ENCODE measurements at places on chromosomes 6 and 20.

GRCh38 chr6:49937017-49937416 lies 26.9 kb downstream of the DEFB114 start:
- no peak for DNase-seq

- DNase-seq, result no peak
Measured at GRCh38 chr6:124546601-124547000, 415.6 kb upstream of the RNF217 start.

DNA sequence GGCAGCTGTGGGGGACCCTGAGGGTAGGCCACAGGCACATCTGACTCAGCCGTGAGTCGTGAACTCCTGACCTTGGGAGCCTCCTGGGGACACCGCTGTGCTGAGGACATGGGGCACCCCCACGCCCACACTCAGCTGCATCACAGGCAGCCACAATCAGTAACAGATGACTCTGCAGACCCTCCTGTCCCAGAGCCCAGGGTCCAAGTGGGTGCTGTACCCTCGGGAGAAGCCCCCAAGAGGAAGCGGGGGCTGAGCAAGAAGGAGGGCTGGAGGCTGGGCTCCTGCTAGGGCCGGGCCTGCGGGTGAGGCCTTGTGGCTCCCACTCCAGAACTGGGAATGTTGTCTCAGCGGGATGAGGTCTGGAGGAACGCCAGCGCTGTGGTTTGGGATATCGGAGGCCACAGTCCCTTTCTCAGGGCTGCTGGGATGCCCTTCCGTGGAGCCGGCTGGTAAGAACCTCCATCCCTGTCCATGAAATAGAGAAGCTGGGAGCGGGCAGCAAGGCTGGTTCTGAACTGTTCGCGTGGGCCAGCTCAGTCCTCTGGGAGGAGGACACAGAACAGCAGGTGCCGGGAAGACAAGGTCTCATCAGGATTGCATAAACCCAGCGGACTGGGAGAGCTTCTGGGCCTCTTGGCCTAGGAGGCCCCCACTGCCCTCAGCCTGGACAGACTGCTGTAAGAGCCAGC lies 3.1 kb upstream of the LAMA5 start:
- DNase-seq, result no peak

DNA sequence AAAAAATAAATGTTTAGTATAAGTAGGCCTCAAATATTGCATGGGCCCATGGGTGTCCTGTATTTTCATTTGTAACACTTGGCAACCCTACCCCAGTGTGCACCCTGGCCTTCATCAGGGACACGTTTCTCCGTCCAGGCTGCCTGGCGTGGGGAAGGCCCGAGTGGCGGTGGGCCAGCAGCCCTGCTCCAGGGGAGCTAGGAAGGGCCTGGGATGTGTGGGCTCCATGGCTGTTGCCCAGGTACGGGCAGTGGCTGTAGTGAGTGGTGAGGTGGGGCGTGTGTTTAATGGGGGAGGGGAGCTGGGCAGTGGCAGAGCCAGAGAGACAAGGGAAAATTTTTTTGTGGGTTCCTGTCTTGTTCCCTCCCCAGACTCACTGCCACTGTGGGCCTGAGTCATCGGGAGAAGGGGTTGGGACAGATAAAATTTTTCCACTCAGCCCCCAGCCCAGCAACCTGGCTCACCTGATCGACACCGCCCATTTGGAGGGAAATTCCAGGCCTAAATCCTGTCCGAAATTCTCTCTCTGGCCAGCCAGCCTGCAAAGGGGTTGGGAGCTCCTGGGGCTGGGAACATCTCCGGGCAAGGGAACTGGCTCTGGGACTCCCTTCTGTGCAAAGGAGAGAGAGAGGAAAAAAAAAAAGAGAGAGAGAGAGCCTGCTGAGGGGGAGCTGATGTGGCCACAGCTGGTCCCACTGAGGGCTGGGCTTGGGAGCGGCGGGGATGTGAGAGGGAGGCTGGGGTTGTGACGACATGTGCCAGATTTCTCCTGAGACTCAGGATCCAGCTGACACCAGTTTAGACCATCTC lies 32.5 kb upstream of the VEGFA start:
- DNase-seq, result no peak

- DNase-seq, result no peak
Measured at GRCh38 chr6:160899671-160900430, 91.7 kb upstream of the MAP3K4 start.

DNA sequence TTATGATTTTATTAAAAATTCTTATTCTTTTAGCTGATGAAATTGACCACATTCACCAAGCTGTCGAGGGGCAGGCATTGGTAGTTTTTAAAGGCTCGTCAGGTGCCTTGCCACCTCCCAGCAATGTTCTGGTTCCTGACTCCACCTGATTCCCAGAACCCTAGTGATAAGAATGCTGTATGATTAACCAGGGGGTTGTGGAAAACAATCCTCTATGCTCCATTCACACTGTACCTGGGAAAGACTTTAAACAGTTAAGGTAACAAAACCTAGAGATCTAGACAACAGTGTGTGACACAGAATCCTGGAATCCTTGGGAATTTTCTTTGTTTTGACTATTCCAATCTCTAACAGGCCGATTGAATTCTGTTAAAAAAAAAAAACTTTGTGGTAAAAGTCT lies 165.7 kb upstream of the OLIG3 start:
- DNase-seq, result no peak

- DNase-seq, result no peak
Measured at GRCh38 chr6:161635975-161636374, 362.1 kb upstream of the AGPAT4 start.

Measured in activated CD4-positive, alpha-beta T cell treated with anti-CD3 and anti-CD28 coated beads, Interleukin-2, amount 50 U/mL, for 24 hours (primary cell).